Effector CD4-positive, alpha-beta T cell (primary cell): ENCODE measurements at places on chromosomes 2 and 18.

DNA sequence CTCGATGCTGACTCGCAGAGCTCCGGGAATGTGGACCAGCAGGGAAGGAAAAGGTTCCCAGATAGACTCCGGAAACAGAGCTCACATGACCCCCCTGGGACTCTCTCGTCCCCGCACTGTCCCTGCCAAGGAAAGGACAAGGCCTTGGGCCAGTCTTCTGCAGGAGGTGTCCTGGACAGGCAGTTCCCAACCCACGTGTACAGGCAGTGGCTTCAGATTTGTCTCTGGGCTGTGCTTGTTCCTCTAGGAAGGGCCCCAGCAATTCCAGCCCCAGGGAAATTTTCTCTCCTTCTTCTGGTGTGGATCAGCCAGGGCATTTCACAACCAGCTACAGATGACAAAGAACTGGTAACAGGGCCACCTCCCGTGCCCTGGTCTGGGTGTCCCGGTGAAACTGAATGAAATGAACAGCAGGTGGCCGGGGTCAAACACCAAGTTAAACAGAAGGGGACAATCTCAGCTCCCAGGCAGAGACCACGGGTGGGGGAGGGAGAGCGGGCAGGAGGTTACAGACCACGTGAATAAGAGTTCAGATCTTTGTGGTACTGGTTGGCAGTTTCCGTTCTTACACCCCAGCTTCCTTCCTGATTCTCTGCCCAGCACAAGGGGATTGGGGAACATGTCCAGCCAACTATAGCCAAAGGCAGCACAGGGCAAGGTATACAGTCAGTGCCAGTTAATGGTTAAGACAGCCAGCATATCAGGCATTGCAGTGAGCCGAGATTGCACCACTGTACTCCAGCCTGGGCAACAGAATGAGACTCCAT is 52.2 kb upstream of the CAB39 start:
- no peak for DNase-seq

- no peak for DNase-seq
Measured at GRCh38 chr18:27585602-27586173, 400.6 kb upstream of the CHST9 start.

GRCh38 chr2:106147159-106147558 is 46.9 kb downstream of the UXS1 start:
- DNase-seq, result no peak

DNA sequence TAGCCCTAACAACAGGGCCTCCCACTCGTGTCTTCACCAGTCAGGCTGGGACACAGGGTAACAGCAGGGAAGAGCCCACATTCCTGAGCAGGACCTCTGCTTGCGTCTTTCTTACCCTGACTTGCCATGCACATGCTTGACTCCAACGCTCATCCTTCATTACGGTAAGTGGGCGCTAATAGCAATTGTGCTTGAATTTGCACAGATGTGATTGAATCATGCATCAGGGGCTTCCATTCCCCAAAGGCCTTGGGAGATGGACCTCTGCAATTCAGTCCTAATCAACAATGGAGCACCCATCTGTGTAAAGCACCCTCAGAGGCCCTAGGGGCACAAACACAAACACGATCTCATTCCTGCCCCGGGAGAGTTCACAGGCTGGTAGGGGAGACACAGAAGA is 13.5 kb downstream of the TEX51 start:
- DNase-seq, result no peak

GRCh38 chr2:126662621-126663020 is 6.7 kb downstream of the GYPC start:
- no peak for DNase-seq
